ENCODE measurements at places on chromosomes 12 and 14.
A peak's percentile ranks its signal among the peaks of the same experiment; 100 is the strongest.

DNA sequence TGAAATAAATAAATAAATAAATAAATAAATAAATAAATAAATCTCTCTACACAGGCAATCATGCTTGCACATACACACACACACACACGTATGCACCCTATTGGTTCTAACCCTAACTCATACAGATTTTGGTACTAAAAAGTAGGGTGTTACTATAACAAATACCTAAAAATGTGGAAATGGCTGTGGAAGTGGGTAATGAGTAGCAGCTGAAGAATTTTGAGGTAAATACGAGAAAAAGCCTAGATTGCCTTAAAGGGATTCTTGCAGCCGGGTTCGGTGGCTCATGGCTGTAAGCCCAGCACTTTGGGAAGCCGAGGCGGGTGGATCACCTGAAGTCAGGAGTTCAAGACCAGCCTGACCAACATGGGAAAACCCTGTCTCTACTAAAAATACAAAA, 15.7 kb upstream of the SLC2A3 start:
- no peak for DNase-seq

- DNase-seq = no peak
These were observed 4.5 kb upstream of the KRT8 start for GRCh38 chr12:52909331-52909730.

- DNase-seq = no peak
These were observed 35.0 kb upstream of the BEGAIN start for GRCh38 chr14:100622224-100622623.

DNA sequence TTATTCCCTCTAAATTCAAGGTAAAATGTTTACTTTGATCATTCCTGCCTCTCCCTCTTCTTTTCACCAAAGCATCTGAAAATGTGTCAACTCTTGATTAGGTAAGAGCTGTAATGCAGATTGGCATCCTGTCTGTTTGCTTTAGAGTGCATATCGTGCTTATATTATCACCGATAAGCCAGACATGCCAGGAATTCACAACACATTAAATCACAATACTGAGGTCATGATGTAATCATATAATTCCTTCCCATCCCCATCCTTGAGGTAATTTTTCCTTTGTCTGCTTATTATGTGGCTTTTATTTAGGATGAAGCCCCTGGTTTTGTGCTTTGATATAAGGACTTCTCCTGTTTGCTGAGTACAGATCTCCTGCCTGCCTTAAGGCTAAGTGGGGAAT, 10.2 kb downstream of the DDX47 start:
- no peak for DNase-seq

GRCh38 chr12:102769323-102769916, 147.6 kb downstream of the PAH start:
- peak; percentile 9 for DNase-seq

DNA sequence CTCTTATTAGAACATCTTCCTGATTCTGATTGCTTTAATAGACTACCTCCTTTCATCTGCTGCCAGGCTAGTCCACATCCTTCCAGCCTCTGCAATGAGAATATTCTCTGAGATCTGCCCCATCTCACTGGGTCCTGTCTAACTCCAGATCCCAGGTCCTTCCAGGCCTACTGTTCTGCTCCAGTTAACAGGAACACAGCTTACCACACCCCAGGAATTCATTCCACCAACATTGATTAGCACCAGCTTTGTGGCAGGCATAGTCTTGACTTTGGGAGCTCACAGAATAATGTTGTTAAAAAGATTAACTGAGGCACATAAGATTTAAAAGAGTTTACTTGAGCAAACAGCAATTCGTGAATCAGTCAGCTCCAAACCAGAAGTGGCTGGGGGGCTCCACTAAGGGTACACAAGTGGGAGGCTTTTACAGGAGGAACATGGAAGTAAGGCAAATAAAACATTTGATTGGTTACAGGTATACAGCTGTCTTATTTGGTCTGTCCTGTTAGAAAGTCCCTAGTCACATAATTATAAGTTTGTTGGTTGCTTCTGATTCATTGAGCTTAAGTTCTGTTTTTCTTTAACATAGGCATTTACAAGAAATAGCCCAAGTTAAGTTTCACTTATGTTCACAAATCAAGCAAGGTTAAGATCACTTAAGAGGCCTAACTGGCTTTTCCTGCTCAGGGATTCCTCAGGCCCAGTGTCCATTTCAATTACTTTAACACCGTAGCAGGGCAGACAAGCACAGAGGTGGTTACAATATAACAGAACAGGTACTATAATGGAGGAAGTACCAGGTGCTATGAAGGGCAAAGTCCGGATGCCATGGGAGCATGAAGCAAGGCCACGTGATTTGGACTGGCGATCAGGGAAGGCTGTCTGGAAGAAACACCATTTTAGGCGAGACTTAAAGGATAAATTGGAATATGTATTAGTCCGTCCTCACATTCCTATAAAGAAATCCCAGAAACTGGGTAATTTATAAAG, 12.2 kb upstream of the MYH7 start:
- no peak for DNase-seq

DNA sequence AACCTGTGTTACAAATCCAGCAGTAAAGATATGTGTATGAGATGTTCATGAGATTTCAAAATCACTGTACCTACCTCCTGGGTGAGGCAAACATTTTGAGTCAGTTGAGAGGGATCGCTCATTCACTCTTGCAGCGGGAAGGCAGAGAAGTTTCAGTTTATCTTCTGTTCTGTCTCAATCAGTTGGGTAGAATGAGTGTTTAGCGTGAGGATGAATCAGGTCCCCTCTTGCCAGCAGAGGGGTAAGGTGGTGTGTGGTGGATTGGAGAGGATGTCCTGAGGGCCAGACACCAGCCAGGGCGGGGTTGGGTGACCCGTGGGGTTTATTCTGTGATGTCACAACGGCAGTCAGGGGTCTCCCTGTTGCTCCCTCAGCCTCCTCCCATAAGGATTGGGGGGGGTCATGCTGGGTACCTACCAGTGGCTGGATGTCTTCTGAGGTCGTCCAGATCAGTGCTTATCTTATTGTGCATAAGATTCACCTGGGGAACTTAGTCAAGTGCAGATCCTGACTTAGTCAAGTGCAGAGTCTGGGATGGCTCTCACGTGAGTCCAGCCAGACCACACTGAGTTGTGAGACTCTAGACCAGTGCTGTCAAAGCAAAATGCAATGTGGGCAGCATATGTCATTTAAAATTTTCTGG, at the start of gene GSG1:
GSG1 (minus strand) TSS at position 277 of the 643 bp plus-strand sequence; CDS start at position 122, 155 bp downstream.
- no peak for DNase-seq

- DNase-seq = no peak
These were observed 4.6 kb upstream of the SEC23A start for GRCh38 chr14:39107591-39107996.

GRCh38 chr12:20395791-20396550, 27.6 kb downstream of the PDE3A start:
- DNase-seq = no peak

DNA sequence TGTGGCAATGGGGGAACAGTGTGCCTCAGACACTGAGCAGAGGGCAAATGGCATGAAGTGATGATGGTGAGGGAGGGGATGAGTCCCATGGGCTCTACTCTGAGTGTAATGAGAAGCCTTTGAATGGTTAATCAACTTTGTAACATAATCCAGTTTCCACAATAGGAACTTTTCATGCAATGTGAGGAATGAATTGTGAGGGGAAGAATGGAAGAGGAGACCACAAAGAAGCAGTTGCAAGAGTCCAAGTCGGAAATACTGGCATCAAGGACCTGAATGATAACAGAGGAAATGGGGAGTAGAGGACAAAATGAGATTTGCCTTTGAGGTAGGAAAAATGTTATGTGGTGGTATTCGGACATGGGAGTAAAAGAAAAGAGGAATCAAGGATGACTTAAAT, 476.9 kb upstream of the PRICKLE1 start:
- no peak for DNase-seq

- no peak for DNase-seq
These were observed 136.2 kb downstream of the STXBP6 start for GRCh38 chr14:24913746-24914145.

GRCh38 chr12:131340616-131341210, 370.2 kb upstream of the SFSWAP start:
- DNase-seq = no peak
